ENCODE measurements at places on chromosomes 7 and 10.

- DNase-seq = peak; percentile 60
Observed at GRCh38 chr7:85070967-85071628, 115.8 kb downstream of the SEMA3D start.

- DNase-seq = no peak
Observed at GRCh38 chr7:27346531-27347275, 104.1 kb downstream of the EVX1 start.

DNA sequence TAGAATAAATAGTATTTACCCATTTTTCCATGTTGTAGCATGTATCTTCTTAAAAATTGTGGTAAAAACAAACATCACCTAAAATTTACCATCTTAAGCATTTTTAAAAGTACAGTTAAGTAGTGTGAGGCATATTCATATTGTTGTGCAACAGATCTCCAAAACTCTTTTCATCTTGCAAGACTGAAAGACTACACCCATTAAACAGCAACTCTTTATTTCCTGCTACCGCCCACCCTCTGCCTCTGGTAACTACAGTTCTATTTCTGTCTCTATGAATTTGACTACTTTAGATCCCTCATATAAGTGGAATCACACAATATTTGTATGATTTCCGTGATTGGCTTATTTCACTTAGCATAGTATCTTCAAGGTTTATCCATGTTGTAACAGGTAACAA, 40.0 kb upstream of the AGBL3 start:
- no peak for DNase-seq

DNA sequence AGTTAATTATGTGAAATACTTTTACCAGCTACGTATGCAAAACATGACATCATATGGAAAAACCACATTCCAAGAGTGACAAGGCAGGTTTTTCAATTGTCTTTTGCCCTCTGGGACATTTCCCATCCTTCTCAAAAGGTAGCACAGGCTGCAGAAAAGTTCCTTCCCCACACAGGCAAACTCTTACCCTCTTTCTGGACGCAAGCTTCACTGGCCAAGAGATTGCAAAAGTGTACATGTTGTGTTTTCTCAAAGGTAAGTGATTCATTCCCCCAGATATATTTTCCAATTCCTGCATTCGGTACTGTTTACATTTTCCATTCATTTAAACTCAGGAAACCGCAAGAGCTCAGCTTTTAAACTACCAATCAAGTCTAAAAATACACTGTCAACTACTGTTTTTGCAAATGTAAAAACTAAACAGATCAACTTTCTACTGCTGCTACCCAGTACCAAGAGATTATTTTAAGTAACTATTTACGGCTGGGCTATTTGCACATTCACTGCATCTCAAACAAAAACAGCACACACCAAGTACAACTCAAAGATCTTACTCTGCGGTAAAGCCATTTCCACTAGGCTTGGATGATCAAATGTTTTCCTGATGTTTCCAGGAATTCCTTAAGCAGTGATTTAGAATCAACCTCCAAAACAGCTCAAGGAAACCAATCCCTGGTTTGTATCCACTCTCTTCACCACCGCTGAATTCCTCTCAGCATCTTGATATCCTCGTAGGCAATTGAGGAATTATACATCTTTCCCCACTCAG, 233.6 kb upstream of the CCDC6 start:
- DNase-seq = no peak

DNA sequence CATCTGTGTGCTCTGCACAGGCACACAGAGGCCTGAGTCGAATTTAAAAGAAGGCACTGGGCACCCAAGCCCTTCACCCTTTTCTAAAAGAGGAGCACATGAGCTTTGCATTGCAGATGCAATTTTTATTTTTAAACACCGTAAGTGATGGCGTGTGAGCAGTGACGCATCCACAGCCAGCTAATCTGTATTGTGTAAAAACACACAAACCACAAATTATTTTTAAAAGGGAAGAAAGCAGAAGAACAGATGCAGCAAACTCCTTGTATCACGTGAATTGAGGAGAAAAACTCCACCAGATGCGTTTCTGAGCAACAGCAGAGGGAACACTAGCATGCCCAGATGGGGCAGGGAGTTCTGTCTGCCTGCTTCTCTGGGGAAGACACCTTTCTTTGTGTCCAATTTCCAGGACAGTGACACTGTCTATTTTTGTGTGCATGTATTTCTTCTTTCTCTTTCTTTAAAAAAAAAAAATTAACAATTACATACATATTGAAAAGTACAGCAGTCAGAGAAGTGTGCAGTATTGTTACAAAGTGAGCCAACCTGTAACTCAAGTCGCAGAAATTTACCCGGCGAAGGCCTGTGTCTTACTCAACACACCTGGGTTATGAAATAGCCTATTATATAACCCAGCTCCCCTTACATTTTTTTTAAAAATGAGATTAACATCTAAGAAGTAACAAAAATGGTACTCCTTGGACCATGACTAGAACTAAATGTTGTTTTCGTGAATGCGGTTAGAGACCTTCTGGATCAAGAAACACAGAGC, 39.2 kb downstream of the EEPD1 start:
- no peak for DNase-seq

GRCh38 chr7:70416986-70417655, 714.8 kb upstream of the GALNT17 start:
- DNase-seq = no peak

GRCh38 chr10:10092581-10092980, 925.1 kb upstream of the CELF2 start:
- no peak for DNase-seq
